ENCODE measurements at places on chromosomes 6 and 20.

DNA sequence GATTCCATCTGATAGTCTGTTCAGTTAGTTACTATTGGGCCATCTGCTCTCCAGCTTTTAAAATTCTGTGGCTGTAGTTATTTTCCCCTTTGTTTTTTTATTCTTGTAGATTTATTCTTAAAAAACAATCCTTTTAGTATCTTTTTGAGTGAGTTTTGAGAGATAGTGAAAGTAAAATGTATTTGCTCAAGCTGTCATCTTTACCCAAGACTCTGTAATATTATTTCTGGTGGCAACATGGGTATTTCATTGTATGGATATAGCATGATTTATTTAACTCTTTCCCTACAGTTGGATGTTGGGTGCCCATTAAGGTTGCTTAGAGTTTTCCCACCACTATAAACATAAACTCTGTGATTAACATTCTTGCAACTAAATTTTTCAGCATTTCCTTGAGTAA lies 24.6 kb downstream of the STK4 start:
- DNase-seq: no peak

GRCh38 chr6:135324531-135324930 lies 143.4 kb downstream of the MYB start:
- no peak for DNase-seq

- DNase-seq: no peak
Measured at GRCh38 chr6:8149350-8149749, 47.0 kb upstream of the EEF1E1 start.

DNA sequence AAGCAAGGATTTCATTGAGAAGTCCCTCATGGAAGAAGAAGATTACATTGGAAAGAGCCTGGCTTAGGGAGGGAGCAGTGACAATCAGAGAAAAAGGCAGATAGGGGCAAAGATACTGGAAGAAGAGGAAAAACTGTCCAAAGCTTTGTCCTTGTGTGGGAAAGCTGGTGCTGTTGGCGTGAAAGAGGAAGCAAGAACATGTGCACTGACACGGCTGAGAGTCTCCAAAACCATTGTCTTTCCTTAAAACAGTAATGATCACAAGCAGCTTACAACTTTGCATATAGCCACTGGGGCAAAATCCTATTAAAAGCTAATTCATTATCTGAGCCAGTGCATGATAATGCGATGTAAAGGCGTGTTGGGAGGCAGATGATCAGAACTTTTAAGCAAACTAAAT lies 85.1 kb upstream of the ESR1 start:
- no peak for DNase-seq

DNA sequence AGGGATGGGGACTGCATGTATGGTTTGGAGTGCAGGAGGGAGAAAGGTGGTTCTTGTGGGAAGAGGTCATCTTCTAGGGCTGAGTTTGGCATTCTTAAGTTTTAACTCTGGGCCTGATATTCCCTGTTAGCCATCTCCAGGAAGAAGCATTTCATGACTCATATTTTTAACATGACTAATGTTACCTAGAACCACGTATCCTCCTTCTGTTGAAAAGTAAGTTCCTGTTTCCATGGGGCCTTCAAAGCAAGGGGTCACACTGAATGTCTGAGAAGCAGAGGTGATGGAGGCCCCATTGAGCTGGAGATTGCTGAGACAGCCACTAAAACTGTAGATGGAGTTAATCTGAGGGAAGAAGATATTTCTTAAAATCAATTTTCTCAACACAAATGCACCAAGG lies 30.2 kb downstream of the FAM229B start:
- no peak for DNase-seq

DNA sequence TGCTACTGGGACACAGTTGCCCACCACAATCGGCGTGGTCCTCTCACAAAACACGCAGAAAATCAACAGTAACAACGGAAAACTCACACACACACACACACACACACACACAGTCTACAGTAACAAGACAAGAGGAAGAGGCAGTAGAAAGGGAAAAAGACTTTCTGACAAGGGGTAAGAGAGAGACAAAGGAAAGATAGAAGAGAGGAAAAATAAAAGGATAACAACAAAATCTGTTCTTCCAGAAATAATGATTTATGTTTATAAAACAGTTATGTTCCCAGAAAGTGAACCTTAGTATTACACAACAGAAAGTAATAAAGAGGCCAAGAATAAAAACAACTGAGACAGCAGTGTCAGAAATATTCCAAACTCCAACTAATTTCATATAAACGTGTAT lies 2.9 kb downstream of the RANBP9 start:
- DNase-seq: no peak

GRCh38 chr6:23704479-23705052 lies 421.4 kb upstream of the NRSN1 start:
- no peak for DNase-seq

DNA sequence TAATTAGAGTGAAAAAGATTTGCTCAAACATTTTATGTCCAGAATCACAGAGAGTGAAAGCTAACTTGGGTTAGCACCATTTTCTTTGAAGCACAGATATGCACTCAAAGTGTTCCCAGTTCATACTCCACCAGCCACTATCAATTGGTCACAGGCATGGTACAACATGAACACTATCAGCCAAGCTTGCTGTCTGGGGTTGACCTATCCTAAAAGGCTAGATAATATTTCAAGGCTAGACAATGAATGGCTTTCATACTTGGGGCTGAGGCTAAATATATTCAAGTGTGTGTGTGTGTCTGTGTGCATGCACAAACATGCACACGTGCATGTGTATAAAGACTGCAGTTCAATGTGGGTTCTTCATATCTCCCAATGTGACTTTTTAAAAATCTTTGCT lies 783.0 kb upstream of the GJE1 start:
- DNase-seq: no peak

DNA sequence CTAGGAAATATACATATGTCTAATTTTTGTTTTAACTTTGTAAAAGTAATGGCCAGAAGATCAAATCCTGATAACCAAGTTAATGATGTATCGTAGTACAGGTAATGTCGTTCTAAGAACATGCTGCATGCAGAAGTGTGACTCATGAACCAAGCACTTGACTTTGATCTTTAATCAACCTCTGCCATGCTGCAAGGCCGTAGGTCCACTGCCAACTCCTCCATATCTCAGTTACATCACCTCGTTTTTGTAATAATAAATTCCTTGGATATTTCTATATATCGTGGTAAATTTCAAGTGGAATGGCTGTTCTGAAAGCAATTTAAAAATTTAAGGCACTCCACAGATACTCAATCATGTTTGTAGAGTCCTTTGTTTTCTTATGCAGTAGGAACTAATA lies 771.7 kb downstream of the EPHA7 start:
- no peak for DNase-seq

- no peak for DNase-seq
Measured at GRCh38 chr6:1382883-1383728, 6.3 kb upstream of the FOXF2 start.

- no peak for DNase-seq
Measured at GRCh38 chr6:11389977-11390376, 147.6 kb upstream of the TMEM170B start.

DNA sequence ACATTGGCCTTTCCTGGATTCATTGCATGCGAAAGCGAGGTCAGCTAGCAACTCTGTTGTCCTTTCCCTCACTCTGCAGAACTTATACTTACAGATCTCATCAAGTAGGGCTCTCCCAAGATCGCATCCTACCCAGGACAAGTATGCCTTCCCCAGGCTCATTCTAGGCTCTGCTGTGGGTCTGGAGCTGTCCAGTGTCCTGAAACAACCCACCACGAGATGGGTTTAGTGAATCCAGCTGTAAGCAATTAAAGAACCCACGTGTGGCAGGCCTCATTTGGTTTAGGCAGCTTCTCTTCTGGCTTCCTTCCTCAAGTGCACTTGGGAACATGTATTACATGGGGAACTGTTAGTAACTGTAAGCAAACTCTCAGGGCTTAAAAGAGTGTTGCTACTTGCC lies 406.5 kb upstream of the CHD6 start:
- DNase-seq: no peak

DNA sequence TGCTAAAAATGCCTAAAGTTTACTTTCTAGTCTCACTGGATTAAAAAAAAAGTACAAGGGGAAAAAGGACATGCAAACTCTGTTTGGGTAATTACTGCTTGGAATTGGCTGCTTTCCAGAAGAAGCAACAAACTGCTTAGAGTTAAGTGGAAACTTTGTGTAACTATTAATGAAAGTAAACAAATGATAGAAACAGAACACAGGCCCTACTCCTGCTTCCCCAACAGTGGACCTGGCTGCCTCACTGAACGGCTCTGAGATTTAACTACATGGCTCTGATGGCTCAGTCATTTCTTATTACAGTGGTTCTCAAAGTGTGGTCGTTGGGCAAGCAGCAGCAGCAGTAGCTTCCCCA lies 108.5 kb downstream of the MAN1A1 start:
- no peak for DNase-seq

All from omental fat pad (tissue), 4 donors.